ENCODE measurements at places on chromosomes 6 and 20.
A peak's percentile ranks its signal among the peaks of the same experiment; 100 is the strongest.

GRCh38 chr20:2276015-2276414 lies 19.8 kb upstream of the TGM3 start:
- DNase-seq = no peak

GRCh38 chr6:42431356-42431755 lies 20.4 kb downstream of the TRERF1 start:
- DNase-seq = no peak

GRCh38 chr20:41344477-41344876 lies 3.9 kb downstream of the LPIN3 start:
- no peak for DNase-seq

DNA sequence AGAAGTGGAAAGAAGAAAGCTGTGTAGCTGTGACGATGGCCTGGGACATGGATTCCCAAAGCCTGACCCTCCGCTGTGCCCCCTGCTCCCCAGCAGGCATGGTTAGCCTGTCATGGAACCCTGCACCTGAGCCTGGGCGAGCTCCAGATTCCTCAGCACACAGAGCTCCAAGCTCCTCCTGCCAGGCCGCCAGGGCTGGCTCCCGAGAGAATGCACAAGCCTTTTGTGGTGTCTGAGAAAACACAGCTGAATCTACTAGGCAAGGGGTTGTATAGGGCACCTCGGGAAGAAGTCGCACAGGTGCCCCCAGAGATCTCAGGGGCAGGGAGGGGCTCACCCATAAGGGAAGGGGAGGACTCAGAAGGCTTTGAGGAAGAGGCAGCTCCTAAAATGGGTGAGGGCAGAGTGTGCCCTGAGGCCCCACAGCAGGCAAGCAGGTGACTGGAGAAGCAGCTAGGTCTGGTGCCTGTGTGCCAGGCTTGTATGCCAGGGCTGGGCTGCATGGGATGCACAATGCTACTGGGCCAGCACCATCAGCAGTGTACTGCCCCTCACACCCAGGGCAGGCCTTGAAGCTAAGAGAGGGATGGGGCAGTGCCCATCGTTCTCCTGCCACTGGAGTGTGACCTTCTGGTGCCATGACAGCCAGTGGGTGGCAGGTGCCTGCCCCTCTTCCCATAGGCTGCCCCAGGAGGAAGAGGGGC lies 64.3 kb upstream of the CD93 start:
- no peak for DNase-seq

- DNase-seq = no peak
Measured at GRCh38 chr6:137241481-137242038, 22.4 kb upstream of the IFNGR1 start.

GRCh38 chr6:168948990-168949531 lies 304.6 kb downstream of the THBS2 start:
- no peak for DNase-seq

DNA sequence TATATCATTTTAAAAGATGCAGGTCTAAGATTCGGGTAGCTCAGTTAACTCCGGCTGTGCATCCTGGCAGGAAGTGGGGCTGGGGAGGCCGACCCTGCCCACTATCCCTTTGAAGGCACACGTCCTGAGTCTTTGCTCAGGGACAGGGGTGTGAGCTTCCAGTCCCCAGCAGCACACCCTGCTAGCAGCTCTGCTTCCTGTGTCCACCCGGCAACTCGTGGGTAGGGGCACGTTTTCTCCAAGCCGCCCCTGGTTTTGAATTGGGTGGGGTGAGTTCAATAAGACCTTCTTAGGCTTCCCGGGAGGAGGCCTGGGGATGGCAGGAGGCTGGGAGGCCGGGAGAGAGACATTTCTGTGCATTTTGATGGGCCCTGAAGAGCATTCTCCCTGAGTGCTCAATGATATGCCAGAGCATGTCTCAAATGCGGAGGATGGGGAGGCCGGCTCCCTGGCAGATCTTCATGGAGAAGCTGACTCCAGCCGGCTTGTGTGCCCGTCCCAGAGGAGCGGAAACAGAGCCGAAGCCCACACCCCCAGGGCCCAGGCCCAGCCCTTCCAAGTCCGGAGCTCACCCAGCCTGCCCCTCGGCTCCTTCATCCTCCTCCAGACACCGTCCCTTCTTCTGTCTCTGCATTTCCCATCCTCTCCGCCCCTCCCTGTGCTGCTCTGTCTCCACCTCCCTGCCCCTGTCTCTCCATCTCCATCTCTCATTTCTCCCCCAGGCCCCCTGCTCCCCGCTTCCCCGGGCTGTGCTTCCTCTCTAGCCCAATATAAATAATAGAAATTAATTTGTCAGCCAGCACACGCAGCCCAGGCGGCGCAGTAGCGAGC lies 36.3 kb upstream of the ZFAND3 start:
- peak; percentile 4 for DNase-seq

DNA sequence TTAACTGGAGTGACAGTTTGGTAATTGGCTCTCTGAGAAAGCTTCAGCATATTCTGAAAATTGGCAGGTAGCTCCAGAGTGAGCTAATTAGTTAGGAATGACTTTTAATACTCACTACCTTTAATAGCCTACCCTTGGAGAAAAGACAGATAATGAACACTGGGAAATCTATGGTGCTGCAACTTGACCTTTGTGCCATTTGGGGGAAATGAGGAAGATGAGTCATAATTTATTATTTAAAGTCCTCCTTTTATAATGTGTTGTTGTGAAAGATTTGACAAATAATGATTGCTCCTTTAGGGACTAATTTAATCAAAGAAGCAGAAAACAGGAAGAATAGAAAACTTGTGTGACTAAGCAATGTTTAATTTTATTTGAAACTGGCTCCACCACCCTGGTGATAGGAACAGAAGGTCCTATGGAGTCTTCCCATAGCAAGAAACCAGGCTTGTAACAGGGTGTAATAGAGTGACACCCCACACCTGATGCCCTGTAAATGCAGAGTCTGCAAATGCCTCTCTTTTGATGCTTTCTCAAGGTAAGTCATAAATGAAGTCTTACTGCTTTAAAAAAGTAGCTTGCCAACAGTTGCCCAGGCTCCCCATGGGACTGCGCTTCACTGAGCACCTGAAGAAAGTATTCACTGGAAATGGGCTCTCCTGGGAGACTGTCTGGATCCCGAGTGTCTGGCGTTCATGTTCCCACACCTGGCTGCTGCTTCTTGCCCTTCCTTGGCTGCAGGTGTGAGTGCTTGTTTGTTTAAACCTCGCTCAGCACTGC lies 134.4 kb downstream of the LRRC1 start:
- DNase-seq = no peak

- no peak for DNase-seq
Measured at GRCh38 chr6:168601111-168601510, 160.1 kb downstream of the SMOC2 start.

GRCh38 chr20:50001784-50002311 lies 19.1 kb downstream of the SNAI1 start:
- no peak for DNase-seq

DNA sequence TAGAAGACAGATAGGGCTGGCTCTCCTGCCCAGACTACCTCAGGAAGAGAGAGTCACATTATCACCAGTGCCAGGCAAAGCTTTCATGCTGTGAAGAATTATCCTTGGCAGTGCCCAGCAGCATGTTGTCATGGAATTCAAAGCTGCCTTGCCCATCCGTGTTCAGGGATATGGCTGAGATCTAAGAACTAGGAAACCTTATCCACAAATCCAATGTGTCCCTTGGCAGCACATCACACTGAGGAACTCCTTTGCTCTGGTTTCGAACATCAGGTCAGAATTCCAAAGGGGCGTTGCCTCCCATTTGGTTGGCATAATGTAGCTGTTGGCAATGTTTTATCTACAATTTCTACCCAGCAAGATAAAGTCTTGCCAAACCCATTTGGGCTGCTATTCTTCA lies 52.7 kb downstream of the ADGRF1 start:
- DNase-seq = no peak

- no peak for DNase-seq
Measured at GRCh38 chr6:54267798-54268197, 40.4 kb upstream of the TINAG start.

- DNase-seq = no peak
Measured at GRCh38 chr20:1294497-1294896, 28.4 kb downstream of the SNPH start.

DNA sequence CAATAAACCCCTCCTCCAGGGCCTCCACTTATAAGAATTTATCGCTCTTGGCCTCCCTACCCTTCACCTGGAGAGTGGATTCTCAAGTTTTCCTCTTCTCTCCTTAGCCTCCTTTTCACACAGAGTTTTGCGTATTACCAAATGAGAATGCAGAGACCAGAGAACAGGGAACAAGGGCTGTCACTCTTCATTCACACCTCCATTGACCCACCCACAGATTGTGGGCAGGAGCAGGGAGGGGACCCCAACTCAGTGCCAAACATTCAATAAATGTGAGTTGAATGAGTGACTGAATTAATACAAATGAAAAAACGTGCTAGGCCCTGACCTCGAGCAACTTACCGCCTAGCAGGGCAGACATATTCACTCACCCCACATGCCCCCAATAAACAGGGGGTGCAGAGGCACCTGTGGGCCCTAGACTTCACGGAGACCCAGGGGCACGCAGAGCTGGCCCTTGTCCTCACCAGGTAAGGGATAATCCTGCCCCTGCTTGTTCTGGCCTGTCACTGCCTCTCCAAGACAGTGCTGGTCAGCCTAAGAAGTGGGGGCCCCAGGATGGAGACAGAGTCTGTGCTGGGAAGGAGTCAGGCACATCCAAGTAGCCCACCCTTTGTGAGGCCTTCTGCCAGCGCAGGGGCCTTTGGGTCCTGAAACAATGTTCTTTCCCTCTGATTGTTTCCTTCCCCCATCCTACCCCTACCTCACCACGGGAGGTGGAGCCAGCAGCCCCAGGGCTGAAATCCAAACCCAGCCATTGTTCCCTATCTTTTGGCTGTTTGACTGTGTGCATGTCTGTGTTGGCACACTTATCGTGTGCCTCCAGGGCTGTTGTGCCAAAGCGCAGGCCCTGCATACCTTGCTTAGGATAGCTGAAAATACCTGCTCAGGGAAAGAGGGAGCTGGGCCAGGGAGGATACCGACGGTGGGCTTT lies 8.4 kb upstream of the TJAP1 start:
- no peak for DNase-seq

- no peak for DNase-seq
Measured at GRCh38 chr6:51542475-51542874, 544.9 kb downstream of the PKHD1 start.

GRCh38 chr6:169847141-169847674 lies 95.8 kb downstream of the ERMARD start:
- DNase-seq = no peak

GRCh38 chr6:30497714-30498113 lies 8.4 kb downstream of the HLA-E start:
- DNase-seq = no peak

- no peak for DNase-seq
Measured at GRCh38 chr6:75747152-75747992, 1.7 kb upstream of the MYO6 start.

GRCh38 chr20:41390889-41391288 lies 24.3 kb upstream of the EMILIN3 start:
- DNase-seq = no peak

GRCh38 chr6:56766806-56767178 lies 124.1 kb upstream of the DST start:
- no peak for DNase-seq

DNA sequence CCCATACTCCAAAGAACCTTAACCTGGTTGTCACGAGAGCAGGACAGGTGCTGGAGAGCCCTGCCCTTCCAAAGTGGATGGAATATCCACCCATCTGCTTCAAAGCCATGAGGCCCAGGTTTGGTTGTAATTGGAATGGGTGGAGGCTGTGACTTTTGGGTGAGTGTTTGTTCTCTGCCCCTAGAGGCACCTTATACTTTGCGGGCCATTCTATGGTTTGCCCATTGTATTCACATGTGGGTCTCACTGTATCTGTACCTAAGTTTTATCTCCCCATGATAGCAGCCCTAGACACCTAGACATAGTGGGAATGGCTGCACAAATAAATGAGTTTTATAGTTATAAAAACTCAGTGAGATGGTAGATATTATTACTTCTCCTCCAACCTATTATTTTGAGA lies 67.1 kb upstream of the NAA20 start:
- no peak for DNase-seq

DNA sequence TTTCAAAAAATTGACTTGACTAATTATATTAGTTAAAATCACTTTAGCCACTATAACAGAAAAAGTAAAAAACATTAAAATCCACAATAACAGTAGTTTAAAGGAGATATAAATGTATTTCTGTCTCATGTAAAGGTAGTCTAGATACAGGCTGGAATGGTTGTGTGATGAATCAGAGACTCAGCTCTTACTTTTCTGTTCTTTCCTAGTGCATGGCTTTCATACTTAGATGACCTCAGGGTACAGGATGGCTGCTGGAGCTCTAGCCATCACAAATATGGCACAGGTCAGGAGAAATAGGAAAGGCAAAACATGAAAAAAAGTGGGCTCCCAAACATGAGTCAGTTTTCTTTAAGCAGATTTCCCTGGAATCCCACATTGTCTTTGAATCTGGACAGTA lies 157.7 kb upstream of the FLRT3 start:
- no peak for DNase-seq

- no peak for DNase-seq
Measured at GRCh38 chr20:47365023-47365764, 8.7 kb upstream of the ZMYND8 start.

DNA sequence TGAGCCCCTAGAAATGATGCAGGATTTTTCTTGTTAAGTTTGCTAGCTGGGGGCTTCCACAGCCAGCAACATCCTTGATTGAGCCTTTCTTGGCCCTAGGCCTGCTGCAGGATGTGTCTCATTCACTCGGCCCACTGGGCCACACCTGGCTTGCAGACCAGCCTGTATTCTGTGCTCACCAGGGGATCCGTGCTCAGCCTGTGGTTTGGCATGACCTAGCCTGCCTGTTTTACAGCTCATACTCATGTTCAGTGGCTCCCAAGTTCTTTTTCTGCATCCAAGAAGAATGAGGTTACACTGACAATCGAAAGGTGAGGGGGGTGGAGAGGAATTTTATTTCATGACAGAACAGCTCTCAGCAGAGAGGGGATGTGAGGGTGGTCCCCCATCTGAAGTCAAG lies 263.4 kb downstream of the RIMS1 start:
- DNase-seq = no peak

GRCh38 chr6:139296927-139297326 lies 5.1 kb upstream of the TXLNB start:
- DNase-seq = no peak

DNA sequence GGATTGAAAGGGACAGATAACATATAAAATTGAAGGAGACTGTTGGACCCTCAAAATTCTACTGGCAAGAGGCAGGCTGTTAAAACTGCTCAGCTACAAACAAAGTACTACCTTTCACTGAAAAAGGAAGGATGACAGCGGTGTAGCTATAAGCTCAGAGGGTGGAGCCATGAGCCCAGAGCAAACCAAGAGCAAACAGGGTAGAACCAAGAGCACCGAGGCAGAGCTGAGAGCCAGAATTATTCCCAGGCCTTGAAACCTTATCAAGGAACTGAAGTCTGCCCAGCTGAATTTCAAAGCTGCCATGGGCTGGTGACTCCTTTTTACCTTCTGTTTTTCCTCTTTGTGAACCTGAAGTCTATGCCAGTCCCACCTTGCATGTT lies 74.7 kb upstream of the SLC4A11 start:
- DNase-seq = no peak
